ENCODE measurements at places on chromosomes 4 and X. TPM values are rescaled to one million over a fixed set of nuclear protein-coding genes. Genes with fewer than 3 reads are reported as not detected.

Gene DYNLT3
- polyA plus RNA-seq: 40.5 TPM

Gene SOD3
- 12.3 TPM for polyA plus RNA-seq

Gene SAGE1
- polyA plus RNA-seq: not detected

Gene TMEM255A
- polyA plus RNA-seq: 0.56 TPM

Gene BEX5
- 11.7 TPM for polyA plus RNA-seq

Gene GPR119
- not detected for polyA plus RNA-seq

Gene PDGFRA
- polyA plus RNA-seq: 139 TPM

Gene CCDC120
- polyA plus RNA-seq: 20.0 TPM

Gene ZCCHC4
- 11.2 TPM for polyA plus RNA-seq

Gene SUPT20HL1
- not detected for polyA plus RNA-seq

Gene BEND4
- 1.1 TPM for polyA plus RNA-seq

Gene GATA1
- polyA plus RNA-seq: 0.82 TPM

Gene ZNF185
- 50.8 TPM for polyA plus RNA-seq

Gene PLRG1
- 122 TPM for polyA plus RNA-seq

Gene SCLT1
- polyA plus RNA-seq: 15.4 TPM

Gene ETNPPL
- not detected for polyA plus RNA-seq

Gene PHKA1
- polyA plus RNA-seq: 5.7 TPM

Gene ETFDH
- polyA plus RNA-seq: 40.8 TPM

Gene SMARCAD1
- 69.9 TPM for polyA plus RNA-seq

Gene SEC24D
- polyA plus RNA-seq: 40.0 TPM

Gene CSAG2
- not detected for polyA plus RNA-seq

Gene HPGD
- 83.4 TPM for polyA plus RNA-seq

Gene RENBP
- polyA plus RNA-seq: 24.3 TPM

Gene ADGRG4
- polyA plus RNA-seq: not detected

Gene GC
- 0.26 TPM for polyA plus RNA-seq

Gene HS3ST1
- polyA plus RNA-seq: 1.0 TPM

Gene HDX
- polyA plus RNA-seq: 6.7 TPM

Gene CT45A10
- not detected for polyA plus RNA-seq

Gene ZNF732
- polyA plus RNA-seq: 4.2 TPM

Gene WAS
- 3.2 TPM for polyA plus RNA-seq

Gene USP51
- 11.5 TPM for polyA plus RNA-seq

Gene SPANXA1
- polyA plus RNA-seq: not detected

Gene UGT2A1
- not detected for polyA plus RNA-seq

Gene MAOB
- polyA plus RNA-seq: 42.6 TPM

Gene SH3RF1
- 35.9 TPM for polyA plus RNA-seq

Gene CT45A1
- not detected for polyA plus RNA-seq

Gene RTL3
- polyA plus RNA-seq: not detected

Gene TMPRSS11D
- not detected for polyA plus RNA-seq

Gene ARAP2
- polyA plus RNA-seq: 5.2 TPM

Gene FAM184B
- 0.73 TPM for polyA plus RNA-seq

All from left renal cortex interstitium (tissue), 4 donors.